ENCODE measurements at places on chromosomes 5 and 9. TPM values are rescaled to one million over a fixed set of nuclear protein-coding genes. Genes with fewer than 3 reads are reported as not detected.

SEMA6A gene
- 0.35 TPM for total RNA-seq

LRRC26 gene
- total RNA-seq: not detected

C9 gene
- total RNA-seq: 0.25 TPM

FOXI1 gene
- not detected for total RNA-seq

IL13 gene
- total RNA-seq: not detected

PCDHGA4 gene
- total RNA-seq: 3.5 TPM

SPATA31D4 gene
- not detected for total RNA-seq

TMEM38B gene
- total RNA-seq: 6.3 TPM

SVEP1 gene
- 0.46 TPM for total RNA-seq

SH3TC2 gene
- total RNA-seq: 2.5 TPM

LAMC3 gene
- total RNA-seq: 0.07 TPM

PAM gene
- 199 TPM for total RNA-seq

GALNT12 gene
- 1.2 TPM for total RNA-seq

NMUR2 gene
- not detected for total RNA-seq

NR5A1 gene
- total RNA-seq: not detected

ANKDD1B gene
- 0.20 TPM for total RNA-seq

EPB41L4A gene
- total RNA-seq: 18.3 TPM

SLC25A48 gene
- not detected for total RNA-seq

PLAC8L1 gene
- not detected for total RNA-seq

SLC6A19 gene
- total RNA-seq: not detected

WDR31 gene
- 1.4 TPM for total RNA-seq

OBP2B gene
- not detected for total RNA-seq

IFNK gene
- total RNA-seq: not detected
